ENCODE measurements at places on chromosomes 16 and 17. TPM values are rescaled to one million over a fixed set of nuclear protein-coding genes. Genes with fewer than 3 reads are reported as not detected.
A peak's percentile ranks its signal among the peaks of the same experiment; 100 is the strongest.

Gene CES5A
- polyA plus RNA-seq = not detected

Gene MTHFSD
- polyA plus RNA-seq = 11.3 TPM

Gene DDX19B
- polyA plus RNA-seq = 25.6 TPM

Gene TP53TG3F
- not detected for polyA plus RNA-seq

Gene PRSS36
- polyA plus RNA-seq = 1.7 TPM

Gene HOXB3
- 12.1 TPM for polyA plus RNA-seq

GRCh38 chr17:869086-869485 lies 86.9 kb downstream of the MRM3 start:
- no peaks in the 10 kb centered on the region for H3K4me1 ChIP-seq
- no peaks in the 10 kb centered on the region for H3K36me3 ChIP-seq
- H3K27ac ChIP-seq = peak overlapping the region; percentile 54
- H3K27me3 ChIP-seq = no peaks in the 10 kb centered on the region
- H3K4me3 ChIP-seq = no peak overlapping the region
- DNase-seq = no peak

DNA sequence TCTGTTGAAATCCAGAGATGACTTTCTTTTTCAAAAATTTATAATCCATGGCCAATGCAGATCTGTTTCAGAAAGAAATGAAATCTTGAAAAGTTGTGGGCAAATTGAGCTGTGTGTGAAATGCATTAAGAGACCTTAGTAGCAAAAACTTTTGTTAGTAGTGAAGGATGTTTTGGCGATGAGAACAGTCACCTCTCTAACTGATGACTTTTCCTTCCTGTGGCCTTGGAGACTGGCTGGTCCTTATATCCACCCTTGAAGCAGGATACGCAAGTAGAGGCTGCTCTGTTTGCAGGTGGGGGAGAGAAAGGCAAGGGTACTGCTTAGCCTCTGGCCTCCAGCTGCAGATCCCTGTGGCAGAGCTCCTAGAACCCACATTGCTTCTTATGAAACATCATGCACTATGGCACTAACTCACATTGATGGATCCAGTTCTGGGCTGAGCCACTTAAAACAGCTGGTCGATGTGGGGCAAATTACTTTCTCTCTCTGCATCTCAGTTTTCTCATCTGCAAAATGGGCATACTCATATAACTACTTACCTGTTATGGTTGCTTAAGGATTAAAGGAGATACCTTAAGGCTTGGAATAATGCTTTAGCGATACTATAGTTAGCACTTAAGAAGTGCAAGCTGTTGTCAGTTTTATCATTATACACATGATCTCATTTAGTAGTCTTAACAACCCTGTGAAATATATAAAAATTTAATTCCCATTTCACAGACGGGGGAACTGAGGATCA lies 89.3 kb downstream of the SDR42E1 start:
- H3K27me3 ChIP-seq = no peaks in the 10 kb centered on the region
- H3K4me3 ChIP-seq = no peak overlapping the region
- DNase-seq = no peak
- no peak overlapping the region for H3K27ac ChIP-seq
- peaks cover 25% of the 10 kb centered on the region for H3K36me3 ChIP-seq

DNA sequence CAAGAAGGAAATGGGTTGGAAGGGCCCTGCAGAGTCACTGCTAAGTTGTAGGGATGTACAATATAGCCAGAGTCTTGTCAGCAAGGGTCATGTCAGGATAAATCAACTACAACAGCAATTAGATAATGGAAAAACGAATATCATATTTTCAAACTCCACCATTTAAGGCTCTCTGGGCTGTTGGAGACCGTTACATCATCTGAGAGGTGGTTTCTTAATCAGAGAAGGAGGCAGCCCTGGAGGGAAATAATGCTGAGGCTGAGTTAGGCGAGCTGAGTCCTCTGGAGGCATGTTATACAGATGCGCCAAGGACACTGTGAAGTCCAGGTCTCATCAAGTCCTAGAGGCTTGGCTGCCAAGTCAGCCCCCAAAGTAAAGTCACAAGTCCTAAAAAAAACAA lies 30.3 kb downstream of the LYRM9 start:
- H3K4me3 ChIP-seq = no peak overlapping the region
- DNase-seq = no peak
- no peaks in the 10 kb centered on the region for H3K36me3 ChIP-seq

DNA sequence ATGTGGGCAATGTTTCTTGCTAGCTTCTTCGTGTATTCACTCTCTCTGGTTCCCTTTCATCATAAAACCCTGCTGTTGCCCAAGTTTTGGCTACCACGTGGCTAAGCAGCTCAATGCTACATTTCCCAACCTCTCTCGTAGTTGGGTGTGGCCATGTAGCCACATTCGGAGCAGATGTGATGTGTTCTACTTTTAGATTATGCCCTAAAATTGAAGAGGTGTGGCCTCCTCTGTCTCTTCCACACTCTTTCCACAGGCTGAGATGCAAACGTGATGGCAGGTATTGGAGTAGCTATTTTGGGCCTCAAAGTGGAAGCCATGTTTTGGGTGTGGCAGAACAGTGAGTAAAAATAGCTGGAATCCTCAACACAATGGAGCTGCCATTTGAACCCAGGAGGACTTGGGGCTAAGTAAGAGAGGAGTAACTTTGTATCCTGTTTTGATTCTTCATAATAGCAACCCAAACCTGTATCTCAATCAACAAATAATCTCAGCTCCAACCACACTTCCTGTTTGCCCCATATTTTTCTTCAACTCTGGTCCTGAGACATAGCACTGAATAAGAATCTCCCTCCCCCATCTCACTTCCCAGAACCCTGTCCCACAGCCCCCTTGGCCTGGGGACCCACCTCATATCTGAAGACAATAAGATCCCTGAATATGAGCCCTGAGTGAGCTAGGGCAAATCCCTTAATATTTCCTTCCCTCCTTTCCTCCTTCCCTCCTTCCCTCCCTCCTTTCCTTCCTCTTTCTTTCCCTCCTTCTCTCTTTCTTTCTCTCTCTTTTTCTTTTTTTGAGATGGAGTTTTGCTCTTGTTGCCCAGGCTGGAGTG lies 4.0 kb downstream of the NUPR1 start:
- no peaks in the 10 kb centered on the region for H3K27me3 ChIP-seq
- H3K4me1 ChIP-seq = no peaks in the 10 kb centered on the region
- H3K36me3 ChIP-seq = peaks cover 2% of the 10 kb centered on the region
- H3K4me3 ChIP-seq = no peak overlapping the region

GRCh38 chr17:7867881-7868329 lies 10.1 kb downstream of the CYB5D1 start:
- H3K4me3 ChIP-seq = no peak overlapping the region
- no peaks in the 10 kb centered on the region for H3K36me3 ChIP-seq
- H3K4me1 ChIP-seq = no peaks in the 10 kb centered on the region
- H3K27ac ChIP-seq = no peak overlapping the region

Measured in kidney (tissue), 22 donors.